NCI-H2081 (cell line): ENCODE measurements at places on chromosomes 11 and 22.

- DNase-seq = no peak
Measured at GRCh38 chr11:123775289-123775688, 21.0 kb upstream of the OR6X1 start.

- DNase-seq = no peak
Measured at GRCh38 chr22:20181884-20182236, 31.0 kb upstream of the CCDC188 start.

DNA sequence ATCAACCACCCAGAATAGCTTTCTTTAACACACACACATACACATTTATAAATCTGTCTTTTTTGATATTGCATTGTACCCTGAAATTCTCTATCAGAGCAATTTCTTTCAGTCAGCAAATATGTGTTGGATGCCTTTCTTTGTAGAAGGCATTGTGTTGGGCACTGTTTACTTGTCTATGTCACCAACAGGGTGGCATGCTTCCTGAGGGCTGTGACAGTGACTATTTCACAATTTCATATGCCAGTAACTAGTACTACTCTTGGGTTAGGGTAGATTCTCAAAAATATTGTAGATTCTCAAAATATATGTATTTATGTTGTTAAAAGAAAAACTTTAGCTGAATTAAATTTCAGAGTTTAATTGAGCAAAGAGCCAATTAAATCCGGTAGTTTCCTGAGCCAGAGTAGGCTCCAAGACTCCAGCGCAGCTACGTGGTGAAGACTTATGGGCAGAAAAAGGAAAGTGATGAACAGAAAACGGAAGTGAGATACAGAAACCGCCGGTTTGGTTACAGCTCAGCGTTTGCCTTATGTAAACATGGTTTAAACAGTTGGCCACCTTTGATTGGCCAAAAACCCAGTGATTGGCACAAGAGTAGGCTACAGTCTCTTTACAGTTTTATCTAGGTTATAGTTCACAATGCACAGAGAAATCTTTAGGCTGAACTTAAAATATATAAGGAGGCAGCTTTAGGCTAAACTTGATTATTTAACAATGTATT, 723.3 kb downstream of the NTM start:
- DNase-seq = no peak

DNA sequence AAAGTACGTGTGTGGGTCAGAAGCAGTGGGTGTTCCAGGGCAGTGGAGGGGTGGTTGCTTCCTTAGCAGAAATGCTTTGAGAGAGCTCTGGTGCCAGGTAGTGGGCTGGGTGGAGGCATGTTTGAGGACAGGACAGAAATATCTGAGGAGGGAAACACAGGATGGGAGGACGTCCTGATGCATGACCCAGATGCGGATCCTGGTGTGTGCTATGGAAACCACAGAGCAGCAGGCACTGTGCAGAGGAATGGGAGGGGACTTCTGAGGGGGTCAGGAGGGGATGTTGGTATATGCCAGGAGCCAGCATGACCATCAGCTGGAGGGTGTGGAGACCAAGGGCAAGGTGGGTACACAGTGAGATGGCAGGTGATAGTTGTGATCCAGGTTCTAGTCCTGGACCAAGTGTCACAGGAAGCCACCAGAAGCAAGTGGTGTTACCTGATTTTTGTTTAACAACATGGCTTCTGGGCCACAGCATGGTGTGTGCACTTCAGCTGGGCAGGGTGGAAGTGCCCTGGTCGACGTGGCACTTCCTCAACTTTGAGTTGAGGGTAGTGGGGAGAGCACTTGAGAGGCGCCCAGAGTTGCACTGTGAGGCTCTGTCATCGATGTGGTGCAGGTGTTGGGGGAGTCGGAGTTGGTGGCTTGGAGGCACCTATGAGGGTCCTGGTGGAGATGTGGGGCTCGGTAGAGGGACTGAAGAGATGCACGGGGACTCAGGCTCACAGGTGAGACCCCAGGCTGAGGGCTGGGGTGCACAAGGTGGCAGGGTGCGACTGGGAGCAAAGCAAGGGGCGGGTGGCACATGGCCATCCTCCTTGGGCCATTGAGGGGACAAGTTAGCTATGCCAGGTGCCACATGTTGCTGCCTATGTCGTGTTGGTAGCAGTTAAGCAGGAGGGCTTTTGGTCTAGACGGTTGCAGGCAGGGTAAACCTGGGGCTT, 7.5 kb downstream of the DGCR8 start:
- no peak for DNase-seq

DNA sequence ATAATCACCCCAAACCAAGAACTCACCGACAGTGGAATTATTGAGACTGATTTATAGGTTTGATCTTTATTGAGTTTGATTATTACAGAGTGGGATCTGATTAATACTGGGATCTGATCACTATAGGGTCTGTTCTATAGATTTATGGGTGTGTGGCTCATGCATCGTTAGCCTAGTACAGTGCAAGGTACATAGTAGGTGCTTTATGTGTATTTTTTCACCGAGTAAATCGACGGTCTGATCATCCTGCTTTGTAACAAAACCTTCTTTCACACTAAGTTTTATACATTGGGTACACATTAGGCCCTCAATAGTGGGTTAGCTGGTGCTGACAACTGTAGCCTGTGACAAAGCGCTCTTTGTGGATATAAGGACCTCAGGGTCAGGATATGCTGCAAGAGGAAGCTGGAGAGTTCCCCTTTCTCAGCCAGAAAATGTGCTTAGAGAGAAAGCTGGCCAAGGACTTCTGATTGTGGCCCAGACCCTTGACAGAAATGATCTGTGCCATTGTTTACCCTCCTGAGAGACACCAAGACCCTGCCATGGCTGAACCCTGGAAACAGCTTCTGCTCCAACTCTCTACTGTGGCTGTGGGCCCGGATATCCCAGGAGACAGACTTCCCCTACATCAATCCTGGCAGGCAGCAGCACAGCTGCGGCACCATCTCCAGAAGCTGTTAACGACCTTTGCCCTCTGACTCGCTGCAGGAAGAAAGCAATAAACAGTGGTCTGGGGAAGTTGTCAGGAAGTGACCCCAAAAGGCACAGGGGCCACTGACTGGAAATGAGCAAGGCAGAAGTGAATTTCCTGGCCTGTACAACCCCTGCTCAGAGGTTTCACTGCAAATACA, 16.1 kb upstream of the TPP1 start:
- DNase-seq = no peak

GRCh38 chr11:64633555-64634159, 42.6 kb downstream of the SLC22A12 start:
- DNase-seq = no peak

DNA sequence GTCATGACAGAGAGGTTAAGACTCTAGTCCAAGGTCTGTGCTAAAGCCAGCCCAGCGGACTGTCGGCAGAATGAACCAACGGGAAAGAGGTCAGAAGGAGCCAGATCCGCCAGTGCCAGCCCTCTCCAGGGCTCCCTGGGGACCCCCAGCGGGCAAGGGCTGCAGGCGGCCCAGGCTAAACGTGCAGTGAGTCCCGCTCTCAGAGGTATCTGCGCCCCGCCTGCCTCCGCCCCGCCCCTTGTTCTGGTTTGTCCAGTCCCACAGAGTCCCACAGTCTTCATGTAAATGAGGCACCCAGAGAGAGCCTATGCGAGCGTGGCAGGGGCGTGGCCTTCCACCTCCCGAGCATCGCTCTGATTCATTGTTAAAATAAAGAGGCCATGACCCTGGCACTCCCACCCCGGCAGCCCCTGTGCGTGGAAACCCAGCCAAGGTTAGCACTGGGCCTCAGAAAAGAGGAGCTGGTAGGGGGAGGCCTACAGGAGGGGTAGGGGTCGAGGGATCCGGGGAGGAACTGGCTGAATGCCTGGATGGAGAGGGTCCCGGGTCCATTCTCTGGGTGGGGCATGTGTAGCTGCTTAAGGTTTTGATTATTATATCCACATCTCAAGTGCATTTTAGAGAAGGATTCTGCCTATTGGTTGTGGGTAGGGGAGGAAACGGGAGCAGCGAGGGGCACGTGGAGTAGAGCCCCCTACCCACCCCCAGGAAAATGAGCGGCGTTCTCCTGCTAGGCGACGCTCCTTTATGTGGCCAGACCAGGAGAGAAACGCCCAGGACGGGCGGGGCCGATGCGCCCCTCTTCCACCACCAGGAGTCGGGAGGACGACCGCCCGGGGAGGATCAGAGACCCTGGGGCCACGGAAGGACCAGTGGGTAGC, at the start of gene TRIOBP:
TRIOBP (plus strand) TSS at position 392 of the 881 bp plus-strand sequence. CDS start 4,318 bp downstream, outside the sequence.
- peak; percentile 90 for DNase-seq

GRCh38 chr11:92180664-92181251, 43.9 kb upstream of the FAT3 start:
- DNase-seq = no peak

DNA sequence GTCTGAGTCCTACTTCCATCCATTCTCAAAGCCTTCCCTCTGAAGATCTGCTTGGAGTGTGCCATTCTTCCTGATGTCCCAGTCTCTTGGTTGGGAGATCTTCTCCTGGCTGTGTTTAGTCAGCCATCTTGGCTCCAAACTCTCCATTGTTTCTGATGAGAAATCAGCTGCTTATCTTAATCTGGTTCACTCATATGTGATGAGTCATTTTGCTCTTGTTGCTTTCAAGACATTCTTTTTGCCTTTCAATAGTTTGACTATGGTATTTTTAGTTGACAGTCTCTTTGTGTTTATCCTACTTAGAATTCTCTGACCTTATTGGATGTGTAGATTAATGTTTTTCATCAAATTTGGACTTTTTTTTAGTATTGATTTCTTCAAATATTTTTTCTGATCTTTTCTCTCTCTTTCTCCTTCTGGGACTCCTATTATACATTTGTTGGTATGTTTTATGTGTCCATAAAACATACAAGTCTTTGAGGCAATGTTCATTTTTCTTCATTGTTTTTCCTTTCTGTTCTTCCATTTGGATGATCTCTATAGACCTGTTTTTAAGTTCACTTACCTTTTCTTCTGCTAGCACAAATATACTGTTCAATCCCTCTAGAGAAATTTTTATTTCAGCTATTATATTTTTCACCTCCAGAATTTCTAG, 77.2 kb upstream of the CLPB start:
- DNase-seq = no peak

GRCh38 chr11:72606748-72607468, 67.3 kb downstream of the PDE2A start:
- no peak for DNase-seq

- no peak for DNase-seq
Measured at GRCh38 chr11:122094836-122095235, 21.2 kb downstream of the BLID start.

GRCh38 chr11:34790620-34791019, 125.6 kb downstream of the APIP start:
- no peak for DNase-seq

GRCh38 chr22:37604875-37605274, 3.8 kb upstream of the GGA1 start:
- no peak for DNase-seq

DNA sequence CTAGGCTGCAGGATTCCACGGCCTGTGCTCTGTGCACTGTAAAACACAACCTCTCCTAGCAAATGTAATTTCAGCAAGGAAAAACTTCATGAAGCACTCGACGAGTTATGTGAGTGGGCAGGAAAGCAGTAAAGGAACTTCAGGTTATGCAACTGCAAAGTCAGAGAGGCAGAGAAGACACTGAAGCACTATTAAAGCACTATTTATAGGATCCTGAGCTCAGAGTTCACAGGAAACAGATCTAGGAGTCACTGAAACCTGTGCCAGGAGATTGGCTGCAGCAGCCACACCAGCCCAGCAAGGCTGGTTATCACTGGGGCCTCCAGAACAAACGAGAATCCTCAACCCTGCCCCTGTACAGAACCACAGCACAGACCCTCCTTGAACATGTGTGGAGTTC, 2.5 kb downstream of the SMIM35 start:
- DNase-seq = no peak

- DNase-seq = no peak
Measured at GRCh38 chr22:26477341-26477731, 6.2 kb downstream of the HPS4 start.

DNA sequence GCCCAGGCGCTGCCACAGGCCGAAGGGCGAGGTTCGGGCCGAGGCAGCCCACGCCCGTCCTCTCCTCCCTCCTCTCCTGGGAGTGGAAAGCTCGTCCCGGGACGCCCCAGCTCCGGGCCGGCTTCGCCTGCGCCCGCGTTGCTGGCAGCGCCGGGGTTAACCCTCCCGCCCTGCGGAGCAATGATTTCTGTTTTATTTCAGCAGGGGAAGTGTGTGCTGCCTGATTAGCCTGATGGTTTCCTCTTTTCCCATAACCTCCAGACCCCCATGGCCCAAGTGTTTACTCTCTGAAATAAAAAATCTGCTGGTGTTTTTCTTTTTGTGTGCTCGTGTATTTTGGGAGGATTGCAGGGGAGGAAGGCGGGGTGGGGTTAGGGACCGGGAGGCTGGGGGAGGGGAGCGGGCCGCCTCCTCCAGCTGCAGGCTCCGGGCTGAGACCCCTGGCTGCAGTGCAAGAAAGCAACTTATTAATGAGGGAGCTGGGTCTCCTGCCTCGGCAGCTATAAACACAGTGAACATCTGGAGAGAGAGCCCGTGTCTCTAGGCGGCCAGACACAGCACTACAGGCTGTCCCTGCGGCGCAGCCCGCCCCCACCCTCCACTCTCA, 38.6 kb downstream of the ETS1 start:
- no peak for DNase-seq

DNA sequence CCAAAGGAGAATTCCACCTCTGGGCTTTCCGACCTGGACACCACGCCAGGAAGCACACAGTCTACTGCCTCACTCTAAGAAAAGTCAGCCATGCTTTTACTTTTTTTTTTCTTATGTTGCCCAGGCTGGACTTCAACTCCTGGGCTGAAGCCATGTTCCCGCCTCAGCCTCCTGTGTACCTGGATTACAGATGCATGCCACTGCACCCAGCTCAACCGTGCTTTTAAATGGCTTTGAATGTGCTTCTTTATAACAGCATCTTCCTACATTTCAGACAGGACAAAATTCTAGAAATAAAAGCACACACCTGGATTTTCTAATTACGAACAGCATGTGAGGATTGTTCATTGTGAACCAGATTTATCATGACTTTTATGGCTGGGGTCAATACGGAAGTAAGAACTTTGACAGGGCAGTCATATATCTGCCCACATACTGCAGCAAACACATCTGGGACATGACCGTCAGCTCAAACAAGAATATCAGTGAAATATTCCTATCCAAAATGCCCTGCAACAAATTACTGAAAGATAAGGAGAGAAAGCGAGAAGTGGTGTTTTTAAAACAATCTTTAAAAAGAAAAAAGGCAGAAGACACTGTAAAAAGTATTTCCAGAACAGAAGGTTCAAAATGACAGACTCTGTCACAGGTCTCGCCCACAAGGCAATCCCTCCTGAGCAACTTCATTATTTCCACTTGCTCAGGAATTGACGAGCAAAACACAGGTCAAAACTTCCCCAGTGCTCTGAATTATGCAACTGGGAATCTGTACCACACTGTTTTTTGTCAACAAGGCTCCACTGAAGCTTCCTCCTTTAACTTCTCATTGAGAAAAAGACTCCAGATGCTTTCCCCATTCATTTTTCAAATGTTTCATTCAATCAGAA, 42.1 kb downstream of the PACSIN2 start:
- DNase-seq = no peak

DNA sequence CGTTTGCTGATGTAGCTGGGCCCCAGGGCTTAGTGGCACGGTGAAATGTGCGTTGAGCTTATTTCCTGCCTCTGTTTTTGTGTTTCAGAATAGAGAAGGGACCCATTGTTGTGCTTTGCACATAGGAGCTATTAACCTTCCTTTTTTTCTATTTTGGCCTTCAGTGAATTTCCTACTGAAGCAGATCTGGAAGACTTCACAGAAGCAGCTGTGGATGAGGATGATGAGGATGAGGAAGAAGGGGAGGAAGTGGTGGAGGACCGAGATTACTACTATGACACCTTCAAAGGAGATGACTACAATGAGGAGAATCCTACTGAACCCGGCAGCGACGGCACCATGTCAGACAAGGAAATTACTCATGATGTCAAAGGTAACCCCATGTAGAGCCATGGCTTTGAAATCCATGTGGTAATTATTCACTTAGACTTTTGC, 37.4 kb upstream of the ST14 start:
- DNase-seq = no peak

GRCh38 chr11:12625438-12626071, 48.7 kb upstream of the TEAD1 start:
- DNase-seq = no peak
